ENCODE measurements at places on chromosomes 16 and 17.

DNA sequence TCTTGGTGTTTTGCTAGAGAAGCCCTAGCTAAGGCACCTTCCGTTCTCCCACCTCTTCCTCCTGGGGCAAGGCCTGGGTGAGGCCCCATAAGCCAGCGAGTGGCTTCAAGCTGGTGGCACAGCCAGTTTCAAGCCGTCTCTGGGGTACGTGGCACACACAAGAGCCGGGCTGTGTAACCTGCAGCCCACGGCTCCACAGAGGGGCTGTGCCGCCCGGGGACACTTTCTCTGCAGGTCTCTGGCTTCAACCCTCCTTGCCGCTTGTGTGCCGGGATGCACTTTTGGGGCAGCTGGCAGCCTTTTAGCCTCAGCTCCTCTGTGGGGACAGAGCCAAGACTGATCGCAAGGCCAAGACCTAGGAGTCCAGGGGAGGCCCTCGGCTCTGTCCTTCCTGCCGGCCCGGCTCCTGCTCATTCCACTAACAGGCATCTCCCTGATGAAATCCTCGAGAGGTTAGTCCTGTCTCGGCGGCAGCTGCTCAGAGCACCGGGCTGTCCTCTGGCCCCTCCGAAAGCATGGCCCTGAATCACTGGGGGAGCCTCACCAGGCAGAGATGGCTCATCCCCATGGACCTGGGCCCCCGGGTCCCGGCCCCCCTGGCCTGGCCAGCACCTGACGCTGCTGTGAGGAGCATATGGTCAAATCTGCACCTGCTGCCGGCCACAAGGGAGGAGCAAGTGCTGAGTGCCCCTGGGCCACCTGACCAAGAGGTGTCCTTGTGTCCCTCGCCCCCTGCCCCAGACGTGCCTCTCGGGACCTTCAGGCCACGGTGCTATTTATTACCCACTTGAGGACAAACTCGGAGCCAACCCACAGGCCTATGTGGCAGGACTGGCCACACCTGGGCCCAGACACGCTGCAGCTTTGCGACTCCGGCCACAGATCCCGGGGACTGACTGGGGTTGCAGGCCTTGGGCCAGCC is 98.5 kb downstream of the METRNL start:
- no peak for DNase-seq

DNA sequence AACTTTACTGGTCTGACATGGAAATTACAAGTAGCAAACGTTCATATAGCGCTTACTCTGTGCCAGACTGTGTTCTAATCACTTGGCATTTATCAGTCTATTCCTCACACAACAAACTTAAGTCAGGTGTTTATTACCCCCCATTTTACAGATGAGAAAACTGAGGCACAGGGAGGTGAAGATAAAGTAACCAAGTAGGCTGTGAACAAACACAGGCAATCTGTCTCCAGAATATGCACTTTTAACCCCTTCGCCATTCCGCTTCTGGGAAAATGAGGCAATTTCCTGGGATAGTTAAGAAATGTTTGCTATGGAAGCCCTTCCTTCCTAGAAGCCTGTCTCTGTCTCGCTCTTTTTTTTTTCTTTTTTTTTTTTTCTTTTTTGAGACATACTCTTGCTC is 12.2 kb upstream of the CXCL16 start:
- DNase-seq: no peak

DNA sequence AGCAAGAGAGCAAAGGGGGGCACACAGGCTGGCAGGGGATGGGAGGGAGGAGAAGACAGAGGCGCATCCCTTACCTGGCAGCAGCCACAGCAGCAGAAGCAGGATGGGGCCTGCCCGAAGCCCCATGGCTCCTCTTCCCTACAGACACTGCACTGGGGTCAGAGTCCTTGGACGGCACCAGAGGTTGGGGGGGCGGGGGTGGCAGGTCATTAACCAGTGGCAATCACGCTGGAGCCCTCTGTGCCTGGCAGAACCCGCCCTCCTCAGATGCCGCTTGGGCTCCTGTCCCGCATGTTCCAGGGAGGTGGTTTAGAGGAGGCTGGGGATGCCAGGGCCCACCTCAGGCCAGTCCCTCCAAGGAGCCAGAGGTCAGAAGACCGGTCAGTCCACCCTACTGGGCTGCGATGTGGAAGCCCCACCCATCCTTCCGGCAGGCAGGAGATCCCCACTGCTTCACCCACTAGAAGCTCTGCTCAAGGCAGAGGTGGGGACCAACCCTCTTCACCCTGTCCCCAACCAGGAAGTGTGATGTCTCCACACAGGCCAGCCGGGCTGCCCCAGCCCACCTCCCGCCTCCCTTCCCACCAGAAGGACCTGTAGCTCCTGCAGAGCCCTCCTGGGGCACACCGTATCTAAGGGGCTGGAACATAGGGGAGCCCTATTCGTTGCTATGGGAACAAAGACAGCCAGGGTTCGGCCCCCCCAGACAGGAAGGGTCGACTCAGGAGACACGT is 11.7 kb downstream of the ZG16B start:
- DNase-seq: no peak

- peak; percentile 47 for DNase-seq
Observed at GRCh38 chr16:67993207-67994039, 5.9 kb downstream of the DPEP2 start.

DNA sequence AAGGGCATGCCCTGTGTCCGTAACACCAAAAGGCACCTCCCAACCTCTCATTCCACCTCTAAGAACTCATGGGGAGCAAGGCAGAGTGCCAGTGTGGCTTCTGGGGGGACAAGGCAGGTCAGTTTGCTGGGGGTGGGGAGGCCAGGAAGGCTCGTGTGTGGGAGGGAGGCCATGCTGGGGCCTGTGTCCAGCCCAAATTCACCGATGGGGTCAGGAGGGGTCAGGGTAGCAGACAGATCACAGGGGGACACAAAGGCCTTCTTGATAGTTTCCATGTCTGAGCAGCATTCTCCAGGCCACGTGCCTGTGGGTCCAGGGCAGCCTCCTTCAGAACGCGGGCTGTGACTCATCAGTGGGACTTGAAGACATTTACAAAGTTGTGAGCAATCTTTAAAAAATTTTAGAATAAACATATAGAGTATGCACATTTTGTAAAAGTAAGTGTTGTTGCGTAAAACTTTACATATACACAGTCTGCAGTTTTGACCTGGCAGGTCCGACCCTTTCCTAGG is 20.9 kb downstream of the SPACA3 start:
- DNase-seq: no peak

DNA sequence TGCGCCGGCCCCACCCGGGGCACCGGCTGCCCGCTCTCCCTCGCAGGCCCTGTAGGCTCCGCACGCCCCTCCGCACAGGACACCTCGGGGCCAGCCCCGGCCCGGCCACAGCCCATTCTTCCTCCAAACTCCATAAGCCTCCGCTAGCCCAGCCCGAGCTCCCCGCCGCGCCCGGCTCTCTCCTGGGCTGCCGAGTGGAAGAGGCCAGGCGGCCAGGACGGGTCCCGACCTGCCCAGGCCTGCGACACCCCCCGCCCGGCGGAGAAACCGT is 397 bp downstream of the NCOR1 start:
- no peak for DNase-seq

GRCh38 chr17:81066072-81066471 is 31.1 kb downstream of the BAIAP2 start:
- no peak for DNase-seq

- DNase-seq: no peak
Observed at GRCh38 chr17:1643999-1644492, 1.5 kb downstream of the SCARF1 start.

GRCh38 chr17:40344421-40345160 is 19.9 kb downstream of the GJD3 start:
- DNase-seq: no peak

DNA sequence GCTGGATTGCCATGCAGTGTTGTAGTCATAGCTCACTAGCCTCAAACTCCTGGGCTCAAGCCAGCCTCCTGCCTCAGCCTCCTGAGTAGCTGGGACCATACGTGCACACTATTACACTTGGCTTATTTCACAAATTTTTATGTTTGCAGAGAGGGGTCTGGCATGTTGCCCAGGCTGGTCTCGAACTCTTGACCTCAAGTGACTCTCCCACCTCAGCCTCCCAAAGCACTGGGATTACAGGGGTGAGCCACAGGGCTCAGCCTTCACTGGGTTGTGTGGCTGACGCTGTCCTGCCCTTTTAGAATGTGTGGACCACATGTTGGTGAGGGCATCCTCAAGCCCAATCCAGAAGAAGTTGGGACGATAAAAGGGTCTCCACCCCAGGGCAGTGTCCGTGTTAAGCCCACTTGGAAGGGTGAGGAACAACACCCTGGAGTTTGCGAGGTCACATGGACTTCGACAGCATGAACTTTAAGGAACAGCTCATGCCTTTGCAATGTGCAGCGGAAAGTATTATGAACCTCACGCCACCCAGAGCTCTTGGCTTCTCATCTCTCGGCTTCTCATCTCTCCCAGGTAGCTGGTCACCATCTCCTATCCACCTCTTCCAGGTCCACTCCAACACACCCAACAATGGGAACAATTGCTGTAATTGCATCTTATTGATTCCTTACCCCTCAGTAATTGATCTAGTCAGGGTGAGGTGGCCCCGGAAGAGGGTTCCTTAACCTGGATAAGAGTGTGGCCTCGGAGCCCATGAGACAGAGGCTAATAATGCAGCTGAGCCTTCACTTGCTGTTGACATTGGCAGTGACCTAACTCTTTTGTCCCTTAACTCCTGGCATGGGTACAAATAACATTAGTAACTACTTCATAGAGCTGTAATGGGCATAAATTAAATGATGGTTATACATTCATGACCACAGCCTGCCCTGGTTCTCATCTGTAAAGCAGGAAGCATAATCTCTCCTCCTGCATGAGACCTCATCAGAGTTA is 6.7 kb downstream of the FOXL1 start:
- DNase-seq: no peak

DNA sequence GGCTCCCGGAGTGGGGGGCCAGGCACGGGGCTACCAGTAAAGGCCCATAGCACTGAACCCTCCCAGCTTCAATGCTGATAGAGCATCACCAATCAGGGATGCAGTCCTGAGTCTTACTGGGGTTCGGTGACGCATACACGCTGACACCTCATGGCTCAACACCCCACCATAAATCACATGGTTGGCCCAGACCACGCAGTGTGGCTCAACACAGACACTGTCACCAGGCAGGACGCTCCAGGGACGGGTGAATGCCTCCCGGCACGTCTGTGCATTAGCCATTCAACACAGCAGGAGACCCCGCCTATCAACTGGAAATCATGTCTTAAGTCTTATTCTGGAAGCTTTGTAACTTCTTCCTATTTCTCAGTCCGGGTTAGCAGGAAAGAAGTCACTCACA is 35.0 kb downstream of the NECAB2 start:
- DNase-seq: no peak

DNA sequence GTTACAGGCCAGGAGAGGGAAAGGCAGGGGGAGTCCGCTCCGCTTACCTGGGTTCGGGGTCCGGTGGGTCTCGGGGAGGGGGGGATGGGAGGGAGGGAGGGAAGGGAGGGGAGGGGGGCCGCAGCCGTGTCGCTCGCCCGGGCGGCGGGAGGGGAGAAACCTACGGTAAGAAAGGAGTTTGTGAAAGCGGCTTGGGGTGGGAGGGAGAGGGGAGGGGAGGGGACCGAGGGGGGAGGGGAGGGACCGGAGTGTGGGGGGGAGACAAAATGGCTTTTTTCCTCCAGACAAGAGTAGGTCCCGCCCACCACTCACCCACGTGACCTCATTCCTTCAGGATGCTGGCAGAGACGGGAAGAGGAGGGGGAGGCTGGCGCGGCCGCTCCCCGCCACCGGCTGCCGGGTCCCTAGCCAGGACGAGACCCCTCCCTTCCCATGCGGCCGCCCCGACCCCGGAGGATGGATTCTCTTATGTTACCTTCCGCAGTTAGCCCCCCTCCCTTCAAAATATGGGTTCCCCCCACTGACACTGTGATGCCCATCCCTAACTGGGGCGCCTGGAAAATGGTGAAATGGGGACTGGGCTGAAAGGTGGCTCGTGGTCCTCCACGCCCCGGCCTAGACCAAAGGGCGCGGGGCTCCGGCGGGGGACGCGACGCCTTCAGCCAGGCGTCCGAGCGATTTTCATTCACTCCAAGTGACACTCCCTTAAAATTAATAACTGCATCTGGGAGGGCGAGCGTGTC is at the start of gene PCGF2:
Gene PCGF2, minus strand, starts transcription at position 188 of the 743 bp plus-strand sequence. CDS start 7,934 bp downstream, outside the sequence.
- no peak for DNase-seq
